Suppressor macrophage (primary cell): ENCODE measurements at places on chromosomes 1 and 21.

DNA sequence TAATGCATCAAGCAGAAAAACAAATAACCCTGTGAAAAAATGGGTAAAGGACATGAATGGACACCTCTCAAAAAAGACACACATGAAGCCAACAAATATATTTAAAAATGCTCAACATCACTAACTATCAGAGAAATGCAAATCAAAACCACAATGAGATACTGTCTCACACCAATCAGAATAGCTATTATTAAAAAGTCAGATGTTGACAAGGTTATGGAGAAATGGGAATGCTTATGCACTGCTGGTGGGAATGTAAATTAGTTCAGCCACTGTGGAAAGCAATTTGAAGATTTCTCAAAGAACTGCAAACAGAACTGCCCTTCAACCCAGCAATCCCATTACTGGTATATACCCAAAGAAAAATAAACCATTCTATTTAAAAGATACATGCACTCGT, 86.6 kb upstream of the TNFSF4 start:
- no peak for DNase-seq

DNA sequence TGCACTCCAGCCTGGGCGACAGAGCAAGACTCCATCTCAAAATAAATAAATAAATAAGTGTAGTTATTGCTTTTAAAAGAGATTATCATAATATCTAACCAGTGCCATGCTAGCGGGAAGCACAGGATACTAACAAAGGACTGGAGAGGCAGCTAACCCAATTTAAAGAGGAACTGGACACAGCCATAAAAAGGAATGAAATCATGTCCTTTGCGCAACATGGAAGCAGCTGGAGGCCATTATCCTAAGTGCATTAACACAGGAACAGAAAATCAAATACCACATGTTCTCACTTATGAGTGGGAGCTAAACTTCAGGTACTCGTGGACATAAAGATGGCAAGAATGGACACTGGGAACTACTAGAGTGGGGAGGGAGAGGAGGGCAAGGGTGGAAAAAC, 54.9 kb downstream of the TM2D1 start:
- DNase-seq: peak; percentile 73

DNA sequence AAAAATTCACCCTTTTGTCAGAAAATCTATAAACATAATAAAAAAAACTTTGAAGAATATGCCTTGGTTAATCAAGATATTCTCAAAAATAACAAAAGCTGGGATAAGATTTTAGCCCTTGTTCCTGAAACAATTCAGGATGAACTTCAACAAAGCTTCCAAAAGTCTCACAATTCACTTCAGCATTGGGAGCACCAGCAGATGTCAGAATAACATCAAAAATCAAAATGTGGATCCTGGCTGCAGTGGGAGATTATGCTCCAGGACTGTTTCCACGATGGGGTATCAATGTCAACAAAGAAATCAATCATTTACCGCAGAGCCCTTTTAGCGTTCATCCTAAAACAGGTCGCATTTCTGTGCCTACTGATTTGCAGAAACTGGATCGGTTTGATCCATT, 35.2 kb downstream of the ZNF670 start:
- DNase-seq: no peak

DNA sequence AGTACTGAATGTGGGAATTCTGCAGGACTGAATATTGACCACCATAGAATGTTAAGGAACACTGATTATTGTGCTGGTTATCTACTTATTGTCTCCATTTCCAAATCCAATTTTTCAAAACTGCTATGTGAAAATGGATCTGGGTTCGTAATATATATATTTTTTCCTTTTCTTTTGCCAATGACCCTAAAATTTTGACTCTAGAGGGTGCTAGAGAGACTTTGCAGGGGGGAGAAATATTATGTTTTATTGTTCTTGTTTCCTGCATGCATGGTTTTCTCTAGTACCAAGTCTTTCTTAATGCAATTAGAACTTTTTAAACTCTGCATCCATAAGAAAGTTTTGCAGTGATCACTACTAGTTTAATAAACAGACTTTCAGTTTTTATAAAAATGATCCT, 1256.9 kb downstream of the BRINP3 start:
- no peak for DNase-seq

- DNase-seq: no peak
Observed at GRCh38 chr1:167462341-167462740, 56.0 kb downstream of the CD247 start.
